ENCODE measurements at places on chromosomes 11 and 22.

- DNase-seq: no peak
These were observed 122.3 kb downstream of the RCN1 start for GRCh38 chr11:32213223-32213622.

DNA sequence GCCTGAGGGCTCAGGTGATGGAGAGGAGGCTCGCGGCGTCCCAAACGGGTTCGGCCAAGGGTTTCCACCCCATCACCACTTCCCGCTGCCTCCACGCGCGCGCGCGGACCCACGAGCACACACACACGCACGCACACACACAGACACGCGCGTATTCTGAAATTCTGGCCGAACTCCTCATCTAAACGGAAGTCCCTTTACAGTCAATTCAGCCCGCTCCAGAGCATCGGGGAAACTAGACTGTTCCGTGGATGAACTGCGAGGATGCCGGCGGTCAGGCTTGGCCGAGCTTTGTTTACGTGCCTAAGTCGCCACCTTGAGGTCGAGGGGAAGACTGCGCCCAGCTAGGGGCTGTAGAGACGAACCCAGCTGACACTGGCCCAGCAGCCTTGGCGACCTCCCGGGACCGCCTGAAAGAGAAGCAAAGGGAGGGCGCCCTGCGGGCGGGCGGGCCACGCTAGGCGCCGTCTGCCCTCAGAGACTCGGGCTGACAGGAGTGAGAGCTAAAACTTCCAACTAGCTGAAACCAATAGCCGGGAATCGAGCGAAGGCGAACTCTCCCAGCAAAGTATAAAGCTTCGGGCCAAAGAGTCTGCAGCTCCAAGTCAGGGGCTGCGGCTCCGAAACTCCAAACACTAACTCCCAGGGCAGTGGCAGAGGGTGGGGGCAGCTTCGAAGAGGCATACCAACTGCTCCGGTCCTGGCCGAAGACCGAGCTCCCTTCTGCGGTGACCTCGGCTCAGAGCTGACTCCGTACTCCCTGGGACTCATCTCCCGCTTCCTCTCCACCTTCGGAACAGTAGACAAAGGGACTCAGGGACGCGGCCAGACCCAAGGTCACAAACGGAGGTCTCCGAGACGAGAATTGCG is 124.7 kb upstream of the C11orf58 start:
- DNase-seq: peak; percentile 33

DNA sequence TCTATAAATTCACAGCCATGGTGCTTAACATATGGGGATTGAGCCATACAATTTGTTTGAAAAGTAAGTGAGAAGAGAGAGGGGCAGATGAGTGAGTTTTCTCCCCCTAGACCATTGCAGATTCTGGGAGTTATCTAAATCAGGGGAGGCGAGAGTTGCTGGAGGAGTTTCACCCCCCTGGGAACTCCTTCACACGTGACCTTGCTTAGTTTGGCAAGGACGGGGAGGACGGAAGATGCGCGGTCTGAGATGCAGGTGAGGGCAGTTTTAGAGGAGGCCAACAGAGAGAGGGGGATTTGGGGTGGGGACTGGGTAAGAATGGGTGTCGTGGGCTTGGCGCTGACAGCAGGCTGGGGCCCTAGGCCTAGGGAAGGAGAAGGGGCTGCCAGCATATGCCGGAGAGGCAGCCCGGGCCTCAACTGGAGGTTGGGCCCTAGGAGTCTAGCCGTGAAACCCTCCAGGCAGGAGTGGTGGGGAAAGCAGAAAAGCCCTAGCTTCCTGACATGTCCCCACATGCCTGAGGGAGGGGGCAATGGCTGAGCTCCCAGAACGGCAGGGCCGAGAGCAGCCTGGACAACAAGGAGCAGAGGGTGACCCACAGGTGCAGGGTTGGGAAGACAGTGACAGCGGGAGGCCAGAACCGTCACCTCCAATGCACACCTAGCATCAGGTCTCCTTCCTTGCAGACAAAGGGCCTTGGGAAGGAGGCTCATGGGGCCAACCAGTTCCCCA is 63.9 kb downstream of the ELFN2 start:
- no peak for DNase-seq

DNA sequence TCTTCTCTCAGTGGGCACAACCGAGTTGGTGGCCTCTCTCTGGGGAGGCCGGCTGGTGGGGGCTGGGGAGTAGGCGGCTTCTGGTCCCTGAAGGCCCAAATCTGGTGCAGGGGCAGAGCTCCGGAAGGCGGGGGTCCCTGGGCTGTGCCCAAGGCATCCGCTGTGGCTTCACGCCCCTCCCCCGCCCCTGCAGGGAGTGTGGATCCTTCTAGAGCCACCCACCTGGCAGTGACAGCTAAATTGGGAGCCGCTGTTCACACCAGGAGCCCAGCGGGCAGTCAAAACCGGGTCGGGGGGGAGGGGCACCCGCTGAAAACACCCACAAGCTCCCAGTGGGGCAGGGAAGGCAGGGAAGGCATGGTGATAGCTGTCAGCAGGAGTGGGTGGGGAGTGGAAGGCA is 4.6 kb upstream of the RTN4R start:
- DNase-seq: no peak

DNA sequence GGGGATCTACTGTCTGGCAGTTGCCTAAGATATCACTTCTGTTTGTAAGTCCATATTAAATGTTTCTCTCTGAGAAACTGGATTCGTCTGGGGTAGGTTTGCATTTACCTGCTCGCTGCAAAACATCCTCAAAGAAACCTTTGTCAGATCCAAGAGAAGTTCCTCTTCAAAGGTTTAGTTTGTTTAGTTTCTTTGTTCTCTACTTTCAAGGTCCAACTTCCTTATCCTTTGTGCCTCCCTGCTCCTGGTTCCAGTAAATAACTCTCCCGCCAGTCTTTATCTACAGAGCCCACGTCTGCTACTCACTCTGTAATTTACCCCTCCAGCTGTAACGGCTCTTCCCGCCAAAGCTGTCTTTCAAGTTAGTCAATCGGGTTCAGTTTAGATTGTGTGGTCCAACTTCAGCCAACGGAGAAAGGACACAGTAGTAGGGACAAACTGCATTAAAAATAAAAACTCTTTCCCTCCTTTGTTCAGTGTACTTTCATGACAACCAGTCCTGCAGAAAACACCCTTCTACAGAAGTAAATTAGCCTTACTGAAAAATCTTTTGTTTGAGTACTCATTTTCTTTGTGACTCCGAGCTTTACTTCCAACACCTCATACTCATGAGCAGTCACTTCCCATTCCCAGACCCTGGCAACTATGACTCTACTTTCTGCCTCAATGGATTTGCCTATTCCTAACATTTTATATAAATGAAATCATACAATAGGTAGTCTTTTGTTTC is 41.0 kb downstream of the TMPRSS5 start:
- DNase-seq: no peak

All from T-helper 9 cell (primary cell).